Activated effector memory CD4-positive, alpha-beta T cell treated with Interleukin-2 at 50 U/mL for 16 hours (primary cell): ENCODE measurements at places on chromosomes 5 and 9.

GRCh38 chr9:99092643-99093491 is 12.0 kb upstream of the TGFBR1 start:
- peak; percentile 44 for DNase-seq

GRCh38 chr5:125483609-125484008 is 737.2 kb upstream of the ZNF608 start:
- DNase-seq, result no peak

- DNase-seq, result peak; percentile 65
Measured at GRCh38 chr5:1294835-1295649, at the start of gene TERT. TERT (minus strand) TSS chr5:1295068; CDS start chr5:1294989, 79 bp downstream.

DNA sequence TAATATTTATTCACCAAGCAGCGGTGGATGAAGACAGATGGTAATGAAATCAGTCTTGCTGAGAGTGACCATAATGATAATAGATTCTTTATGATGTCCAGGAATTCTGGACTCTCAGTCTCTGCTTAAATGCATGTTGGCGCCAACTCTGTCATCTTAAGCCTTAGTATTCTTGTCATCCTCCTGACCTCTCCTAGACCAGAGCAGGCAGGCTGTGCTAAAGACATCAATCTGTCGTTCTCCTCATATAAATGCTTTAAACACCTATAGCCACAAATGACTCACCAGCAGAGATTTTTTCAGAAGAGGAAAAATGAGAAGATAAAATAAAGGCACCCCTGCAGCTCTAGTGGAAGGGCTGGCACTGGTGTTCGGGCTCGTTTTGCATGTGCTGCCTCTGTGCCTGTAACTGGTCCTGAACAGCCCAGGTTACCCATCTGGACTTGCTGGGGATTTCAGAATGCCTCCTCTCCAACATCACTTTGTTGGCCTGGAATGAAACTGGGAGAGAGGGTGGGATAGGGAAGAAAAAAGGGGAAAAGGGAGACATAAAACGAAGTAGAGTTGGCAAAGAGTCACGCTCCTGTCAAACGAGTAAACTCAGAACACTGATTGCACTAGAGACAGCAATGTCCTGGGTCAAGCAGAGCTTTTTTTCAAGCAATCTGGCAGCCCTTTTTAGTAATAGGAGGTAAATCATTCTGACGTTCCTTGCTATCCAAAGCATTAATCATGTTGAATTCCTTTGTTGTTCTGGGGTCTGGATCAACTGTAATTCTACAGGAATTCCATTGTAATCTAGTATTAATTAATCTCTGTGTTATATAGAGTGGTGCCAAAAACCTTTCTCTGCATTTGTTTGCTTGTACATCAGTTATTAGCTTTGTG is 195.5 kb upstream of the CLINT1 start:
- no peak for DNase-seq

GRCh38 chr9:137286975-137287383 is 9.5 kb downstream of the TOR4A start:
- no peak for DNase-seq

- no peak for DNase-seq
Measured at GRCh38 chr5:122358372-122358979, 46.4 kb downstream of the SNCAIP start.

- no peak for DNase-seq
Measured at GRCh38 chr9:9079473-9079872, 1279.9 kb upstream of the DMAC1 start.

DNA sequence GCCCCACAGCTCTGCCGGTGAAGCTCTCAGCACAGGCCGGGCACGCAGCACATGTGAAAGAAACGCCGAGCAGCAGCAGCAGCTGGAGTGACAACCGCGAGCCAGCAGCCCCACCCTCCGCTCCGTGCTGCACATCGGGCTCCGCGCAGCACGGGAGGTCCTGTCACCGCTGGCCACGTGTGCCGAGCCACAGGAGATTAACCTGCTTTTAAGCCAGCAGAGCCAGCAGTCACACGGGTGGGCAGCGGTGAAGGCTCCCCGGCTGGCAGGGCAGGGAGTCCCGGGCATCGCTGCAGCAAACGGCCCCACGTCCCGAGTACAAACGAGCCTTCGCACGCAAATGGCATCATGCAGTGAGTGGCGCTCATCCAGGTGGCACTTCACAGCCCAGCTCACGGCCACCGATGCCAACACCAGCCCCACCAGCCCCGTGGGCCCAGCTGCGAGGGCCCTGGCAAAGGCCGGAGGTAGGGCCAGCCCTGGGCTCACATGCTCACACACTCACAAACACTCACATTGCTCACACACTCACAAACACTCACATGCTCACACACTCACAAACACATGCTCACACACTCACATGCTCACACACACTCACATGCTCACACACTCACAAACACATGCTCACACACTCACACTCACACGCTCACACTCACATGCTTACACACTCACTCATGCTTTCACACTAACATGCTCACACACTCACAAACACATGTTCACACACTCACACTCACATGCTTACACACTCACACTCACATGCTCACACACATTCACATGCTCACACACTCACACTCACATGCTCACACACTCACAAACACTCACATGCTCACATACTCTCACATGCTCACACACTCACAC is 11.1 kb downstream of the CCDC187 start:
- DNase-seq, result no peak
